Activated naive CD4-positive, alpha-beta T cell treated with anti-CD3 and anti-CD28 coated beads, Interleukin-2, amount 10 ng/mL, durations not matched to agents 7 days and 5 days (primary cell): ENCODE measurements at places on chromosomes 1 and 21.

GRCh38 chr1:207336559-207337467, 15.3 kb downstream of the CD55 start:
- peak; percentile 67 for DNase-seq

GRCh38 chr21:44371596-44371995, 18.2 kb downstream of the TRPM2 start:
- no peak for DNase-seq

- no peak for DNase-seq
Measured at GRCh38 chr1:66778266-66778665, 22.8 kb downstream of the INSL5 start.

DNA sequence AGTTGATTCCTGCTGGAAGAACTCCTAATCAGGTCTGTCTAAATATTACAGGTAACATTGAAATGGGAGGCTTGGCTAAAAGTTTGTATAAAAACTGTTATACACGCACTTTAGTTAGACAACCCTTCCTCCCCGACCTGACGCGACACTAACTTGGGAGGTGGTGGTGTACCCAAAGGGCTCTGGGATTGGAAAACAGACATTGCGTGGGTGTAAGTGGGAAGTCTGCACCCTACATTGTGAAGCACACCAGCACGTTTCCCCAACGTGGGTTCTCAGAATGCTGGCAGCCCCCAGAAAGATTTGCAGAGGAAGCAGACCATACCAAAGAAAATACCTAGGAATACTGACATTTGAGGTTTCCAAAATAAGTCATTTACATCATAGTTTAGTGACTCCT, 16.8 kb downstream of the OR2T11 start:
- DNase-seq, result no peak

DNA sequence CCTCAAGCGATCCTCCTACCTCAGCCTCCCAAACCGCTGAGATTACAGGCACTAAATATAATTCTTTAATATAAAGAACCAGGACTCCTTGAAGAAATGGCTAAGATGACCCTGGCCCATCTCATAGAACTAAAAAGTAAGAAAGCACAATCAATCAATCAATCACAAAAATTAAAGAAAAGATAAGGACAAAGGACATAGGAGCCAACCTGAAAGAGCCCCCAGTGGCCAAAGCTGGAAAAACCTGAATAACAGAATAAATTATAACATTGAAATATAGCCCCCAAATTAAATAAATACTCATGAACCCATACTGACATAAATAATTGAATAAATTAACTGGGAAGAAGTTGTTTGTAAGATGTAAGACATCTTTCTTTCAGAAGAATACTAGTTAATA, 8.9 kb downstream of the NUP210L start:
- DNase-seq, result no peak

DNA sequence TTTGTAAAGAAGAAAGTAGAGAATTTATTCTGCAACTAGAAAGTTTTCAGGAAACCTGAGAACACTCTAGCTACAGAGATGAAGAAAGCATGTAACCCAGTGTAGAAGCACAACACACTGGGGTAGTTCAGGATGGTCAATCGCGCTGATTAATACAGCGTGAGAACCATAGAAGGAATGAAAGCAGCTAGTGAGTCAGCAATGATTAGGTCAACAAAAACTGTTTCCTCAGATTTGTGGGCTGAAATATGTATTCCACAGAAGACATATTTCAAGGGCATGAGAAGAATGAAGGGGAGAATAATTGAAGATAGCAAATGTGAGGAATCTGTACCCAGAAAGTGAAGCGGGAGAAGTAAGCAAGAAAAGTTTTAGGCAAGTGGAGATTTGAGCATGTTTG, 97.8 kb upstream of the ADGRL2 start:
- DNase-seq, result no peak

DNA sequence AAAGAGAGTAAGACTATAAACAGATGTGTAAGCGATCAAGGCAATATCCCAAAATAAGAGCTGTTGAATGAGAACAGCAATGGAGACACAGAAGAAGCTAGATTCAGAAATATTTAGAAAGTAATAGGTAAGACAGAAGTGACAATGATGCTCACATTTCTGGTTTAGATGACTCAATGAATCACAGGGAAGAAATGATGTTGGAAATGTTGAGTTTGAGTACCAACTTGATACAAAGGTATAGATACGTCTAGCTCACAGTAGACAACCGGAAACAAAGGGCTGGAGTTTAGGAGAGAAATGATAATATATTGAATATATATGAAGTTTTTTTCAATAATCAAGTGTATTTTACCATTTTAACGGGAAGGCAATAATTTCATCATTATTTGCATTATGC, 6.5 kb downstream of the GATAD2B start:
- DNase-seq, result no peak

- peak; percentile 80 for DNase-seq
Measured at GRCh38 chr1:109478806-109479205, 4.9 kb upstream of the ATXN7L2 start.

DNA sequence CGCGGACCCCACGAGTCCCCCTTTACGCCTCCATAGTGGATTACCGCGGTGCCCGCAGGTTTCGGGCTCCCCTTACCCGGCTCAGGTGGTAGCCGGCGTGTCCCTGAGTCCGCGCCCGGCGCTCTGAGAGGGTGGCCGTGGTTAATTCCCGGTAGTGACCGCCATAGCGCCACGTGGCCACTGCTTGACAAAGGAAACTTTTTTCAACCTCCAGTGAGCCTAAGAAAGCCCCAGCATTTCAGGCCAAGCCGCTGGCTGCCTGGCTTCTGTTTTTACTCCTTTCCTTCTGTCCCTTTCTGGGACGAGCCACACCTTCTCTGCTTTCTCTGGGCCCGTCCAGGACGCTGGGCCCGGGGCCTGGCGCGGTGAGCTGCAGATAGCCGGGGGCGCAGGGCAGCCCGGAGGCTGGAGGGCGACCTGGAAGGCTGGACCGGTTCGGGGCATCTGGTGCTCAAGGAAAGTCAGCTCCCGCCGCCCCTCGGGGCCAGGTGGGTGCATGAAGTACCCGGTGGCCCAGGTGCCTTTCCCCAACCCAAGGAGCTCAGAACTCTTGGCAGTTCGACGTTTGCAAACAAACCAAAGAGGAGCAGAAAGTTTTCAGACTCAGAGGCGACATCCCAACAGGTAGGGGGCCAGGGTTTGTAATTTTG, 540 bp upstream of the C1orf198 start:
- DNase-seq, result no peak

- DNase-seq, result no peak
Measured at GRCh38 chr1:16218014-16218673, 5.7 kb upstream of the ARHGEF19 start.

DNA sequence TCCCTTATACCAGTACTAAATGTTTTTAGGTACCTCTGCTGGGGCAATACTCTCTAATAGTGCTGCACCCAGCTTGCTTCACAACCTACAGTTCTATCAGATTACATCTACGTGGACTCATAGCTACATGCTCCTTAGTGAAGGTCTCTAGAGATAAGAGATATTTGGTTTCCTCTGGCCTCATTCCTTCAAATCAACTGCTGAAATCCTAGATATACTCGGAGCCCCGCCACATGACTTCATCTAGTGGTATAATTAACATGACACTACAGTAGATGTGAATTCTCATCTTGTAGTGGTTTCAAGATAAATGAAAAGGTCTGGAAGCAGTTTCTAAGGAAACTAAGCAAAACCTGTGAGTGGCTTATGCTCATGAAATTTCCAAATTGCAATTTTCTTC, 115.4 kb downstream of the SMYD2 start:
- no peak for DNase-seq

DNA sequence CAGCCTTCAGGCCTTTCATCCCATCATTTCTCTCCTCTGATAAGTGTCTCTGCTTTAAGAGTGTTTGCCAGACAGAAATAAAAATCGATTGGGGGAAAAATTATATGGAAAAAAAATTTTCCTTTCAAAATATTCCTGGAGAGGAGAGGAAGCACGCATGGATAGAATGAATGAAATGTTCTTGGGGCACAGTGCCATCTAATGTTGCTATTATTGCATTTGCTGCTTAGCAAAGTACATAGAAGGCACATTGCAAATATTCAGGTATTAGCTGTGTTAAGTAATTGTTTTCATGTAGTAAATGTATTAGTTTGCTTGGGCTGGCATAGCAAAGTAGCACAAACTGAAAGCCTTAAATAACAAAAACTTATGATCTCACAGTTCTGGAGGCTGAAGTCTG, 18.1 kb downstream of the B3GALT5 start:
- no peak for DNase-seq
